Suppressor macrophage (primary cell): ENCODE measurements at places on chromosomes 16 and 17.
A peak's percentile ranks its signal among the peaks of the same experiment; 100 is the strongest.

- peak; percentile 38 for DNase-seq
Measured at GRCh38 chr16:71807905-71808592, 585 bp downstream of the AP1G1 start.

DNA sequence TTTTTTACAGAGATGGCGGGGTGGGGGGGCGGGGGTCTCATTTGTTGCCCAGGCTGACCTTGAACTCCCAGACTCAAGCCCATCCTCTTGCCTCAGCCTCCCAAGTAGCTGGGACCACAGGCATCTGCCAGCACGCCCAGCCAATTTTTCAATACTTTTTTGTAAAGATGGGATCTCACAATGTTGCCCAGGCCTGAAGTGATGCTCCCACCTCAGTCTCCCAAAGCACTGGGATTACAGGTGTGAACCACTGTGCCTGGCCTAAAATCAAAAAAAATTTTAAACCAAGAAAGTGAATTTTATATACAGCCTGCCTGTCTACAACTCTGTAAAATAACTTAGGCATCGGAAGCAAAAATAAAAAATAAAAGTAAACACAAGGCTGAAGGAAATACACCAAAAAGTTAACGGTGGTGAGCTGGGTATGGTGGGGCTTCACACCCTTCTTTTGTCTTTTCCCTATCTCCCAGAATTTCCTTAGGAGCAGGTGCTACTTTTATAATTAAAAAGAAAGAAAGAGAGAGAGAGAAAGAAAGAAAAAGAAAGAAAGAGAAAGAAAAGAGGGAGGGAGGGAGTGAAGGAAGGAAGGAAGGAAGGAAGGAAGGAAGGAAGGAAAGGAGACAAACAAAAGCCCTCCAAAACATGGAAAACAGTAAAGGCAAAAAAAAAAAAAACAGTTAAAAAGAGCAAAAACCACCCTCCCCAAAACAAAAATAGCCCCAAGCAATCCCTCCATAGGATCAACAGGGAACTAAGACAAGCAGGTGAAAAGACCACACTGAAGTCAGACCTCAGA, 51.4 kb downstream of the TBC1D16 start:
- DNase-seq = no peak

- DNase-seq = no peak
Measured at GRCh38 chr16:31456988-31457360, 2.3 kb upstream of the ARMC5 start.

DNA sequence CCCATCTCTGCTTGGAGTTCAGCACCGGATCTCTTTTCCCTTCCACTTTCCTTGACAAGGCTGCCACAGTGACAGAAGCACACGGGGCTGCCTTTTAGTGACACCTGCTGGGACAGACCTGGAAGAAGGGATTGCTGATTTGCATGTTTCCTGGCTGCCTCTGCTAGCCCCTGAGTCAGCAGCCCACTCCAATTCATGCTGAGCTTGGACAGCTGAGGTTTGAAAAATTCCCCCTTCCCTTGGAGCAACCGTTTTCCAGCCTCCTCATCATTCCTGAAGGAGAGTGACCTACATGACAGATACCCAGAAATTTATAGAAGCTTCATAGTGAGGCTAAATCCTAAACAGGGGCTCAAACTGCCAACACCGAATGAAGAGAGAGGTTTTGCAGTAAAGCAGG, 18.8 kb upstream of the RBL2 start:
- DNase-seq = no peak

- peak; percentile 15 for DNase-seq
Measured at GRCh38 chr16:12661656-12662172, 142.0 kb downstream of the CPPED1 start.

DNA sequence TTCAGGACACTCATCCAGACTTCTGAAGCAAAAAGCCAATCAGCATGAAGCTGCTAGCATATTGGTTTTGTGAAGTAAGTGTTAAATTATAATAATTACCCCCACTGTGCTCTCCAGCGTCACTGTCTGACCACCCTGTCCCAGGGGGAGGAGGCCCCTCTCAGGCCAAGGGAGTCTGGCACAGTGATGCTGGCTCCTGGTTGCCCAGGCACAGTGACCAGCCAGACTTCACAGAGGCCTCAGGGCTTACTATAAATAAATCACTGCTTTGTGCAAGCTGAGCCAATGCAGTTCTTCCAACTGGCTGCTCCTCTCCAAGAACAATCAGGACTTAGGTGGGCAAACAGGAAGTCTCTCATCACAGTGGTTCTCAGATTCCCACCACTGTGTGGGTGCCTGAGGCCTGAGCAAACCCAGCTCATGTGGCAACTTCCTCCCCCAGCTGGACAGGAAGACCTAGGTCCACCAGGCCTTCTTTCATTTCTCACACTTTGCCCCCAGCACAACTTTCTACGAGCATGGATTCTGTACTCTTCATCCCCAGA, 1.7 kb upstream of the DBNDD1 start:
- DNase-seq = peak; percentile 52

DNA sequence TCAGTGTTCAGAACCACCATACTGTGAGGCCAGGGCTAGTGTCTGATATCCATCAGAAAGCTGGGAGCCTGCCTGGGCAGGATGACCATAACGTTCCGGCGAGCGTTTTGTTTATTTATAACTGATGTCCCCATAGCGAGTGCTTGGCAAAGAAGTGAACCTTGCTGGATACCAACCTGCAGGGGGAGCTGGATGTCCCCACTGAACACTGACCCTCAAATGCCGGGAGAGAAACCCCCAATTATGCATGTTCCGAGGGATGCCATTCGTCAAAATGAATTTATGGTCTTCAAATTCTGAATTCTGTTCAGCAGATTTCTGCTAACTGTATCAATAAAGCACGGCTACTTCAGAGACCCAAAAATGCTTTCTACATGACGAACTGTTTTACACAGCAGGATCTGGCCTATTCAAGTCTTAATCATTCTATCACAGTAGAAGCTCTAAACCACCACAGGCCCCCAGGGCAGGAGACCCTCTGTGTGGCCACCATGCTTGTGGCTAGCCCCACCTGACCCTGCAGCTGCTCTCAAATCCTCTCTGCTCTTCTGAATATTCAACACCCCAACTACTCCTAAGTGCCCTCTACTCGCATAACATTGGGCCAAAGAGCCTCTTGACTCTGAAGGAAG, 15.2 kb downstream of the MED24 start:
- DNase-seq = peak; percentile 17

GRCh38 chr16:82638095-82638798, 11.5 kb downstream of the CDH13 start:
- DNase-seq = no peak

DNA sequence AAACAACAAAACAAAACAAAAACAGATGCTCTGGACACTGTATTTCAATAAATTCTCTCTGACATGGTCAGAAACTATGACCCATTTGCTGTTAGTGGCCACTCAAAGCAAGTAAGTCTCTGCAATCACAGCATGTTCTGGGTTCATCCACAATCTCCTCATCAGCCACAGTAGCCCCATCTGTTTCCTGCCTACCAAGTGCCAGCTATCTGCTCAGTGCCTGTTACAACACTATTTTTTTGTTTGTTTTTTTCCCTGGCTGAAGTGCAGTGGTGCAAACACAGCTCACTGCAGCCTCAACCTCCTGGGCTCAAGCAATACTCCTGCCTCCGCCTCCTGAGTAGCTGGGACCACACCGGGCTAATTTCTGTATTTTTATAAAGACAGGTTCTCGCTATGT, 137.9 kb downstream of the SOX9 start:
- DNase-seq = no peak

DNA sequence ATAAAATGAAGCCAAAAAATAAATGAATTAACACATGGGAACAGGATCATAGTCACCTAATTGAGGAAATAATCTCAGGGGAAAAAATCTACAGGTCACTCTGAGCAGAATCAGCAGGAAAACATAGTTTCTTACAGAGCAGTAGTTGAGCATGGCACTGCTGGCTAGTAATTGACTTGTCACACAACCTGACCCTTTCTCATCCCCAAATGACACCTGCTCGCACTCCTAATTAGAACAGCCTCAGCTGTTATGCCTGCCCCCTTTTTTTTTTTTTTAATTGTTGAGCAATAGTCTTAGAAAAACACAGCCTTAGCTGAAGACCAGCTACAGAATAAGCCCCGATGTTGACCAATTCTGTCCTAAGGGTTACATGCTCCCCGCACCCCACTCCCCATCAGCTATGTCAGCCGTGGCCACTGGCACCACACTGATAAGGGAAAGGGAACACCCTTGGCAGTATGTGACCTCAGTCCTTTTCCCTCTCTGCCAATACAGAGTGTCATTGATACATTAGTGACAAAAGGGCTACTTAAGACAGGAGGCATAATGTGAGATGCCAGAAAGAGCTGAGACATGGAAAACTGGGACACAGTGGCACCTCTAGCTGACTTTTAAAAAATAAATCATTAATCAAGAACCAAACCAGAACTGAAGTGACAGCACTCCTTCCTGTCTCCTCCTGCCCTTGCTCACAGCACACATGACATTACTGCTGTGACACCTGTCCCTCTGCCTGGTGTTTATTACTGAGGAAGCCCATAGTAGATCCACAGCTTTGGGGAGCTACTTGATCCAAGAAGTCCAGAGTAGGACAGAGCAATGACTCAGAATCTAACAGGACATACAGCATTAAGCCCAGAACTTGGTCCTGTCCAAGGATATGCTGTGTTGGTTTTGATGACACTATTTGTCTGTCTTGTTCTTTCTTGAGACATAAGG, 41.7 kb downstream of the WDR59 start:
- DNase-seq = no peak

GRCh38 chr17:43125967-43126910, 1.1 kb upstream of the BRCA1 start:
- DNase-seq = peak; percentile 21

DNA sequence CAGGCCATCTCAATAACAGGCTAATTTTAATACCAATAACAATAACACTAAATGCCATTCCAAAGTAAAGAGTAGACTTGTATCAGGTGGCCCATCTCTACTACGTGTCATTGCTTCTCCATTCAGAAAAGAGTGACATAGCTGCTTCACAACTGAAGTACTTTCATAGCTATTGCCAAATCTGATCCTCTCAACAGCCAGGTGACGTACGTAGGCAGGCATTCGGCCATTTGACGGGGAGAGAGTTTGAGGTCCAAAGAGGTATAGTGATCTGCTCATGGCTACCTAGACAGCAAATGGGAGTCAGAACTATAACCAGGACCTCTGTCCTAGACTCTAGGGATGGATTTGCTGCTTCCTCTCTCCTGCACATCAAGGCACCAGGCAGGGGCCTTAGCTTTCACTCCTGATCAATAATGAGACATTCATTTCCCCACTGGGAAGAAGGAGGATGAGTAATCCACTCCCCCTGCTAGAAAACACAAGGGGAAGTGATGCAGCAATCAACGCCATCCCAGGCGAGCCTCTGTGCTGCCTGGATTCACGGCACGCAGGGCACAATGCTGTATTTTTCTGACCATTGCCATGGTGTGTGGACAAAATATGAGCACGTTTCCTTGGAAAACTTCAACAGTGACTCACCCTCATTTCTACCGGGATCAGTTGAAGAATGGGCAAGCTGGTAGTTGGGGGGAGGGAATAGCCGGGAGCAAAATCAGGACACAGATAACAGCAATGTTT, 80.9 kb downstream of the SPACA3 start:
- no peak for DNase-seq

DNA sequence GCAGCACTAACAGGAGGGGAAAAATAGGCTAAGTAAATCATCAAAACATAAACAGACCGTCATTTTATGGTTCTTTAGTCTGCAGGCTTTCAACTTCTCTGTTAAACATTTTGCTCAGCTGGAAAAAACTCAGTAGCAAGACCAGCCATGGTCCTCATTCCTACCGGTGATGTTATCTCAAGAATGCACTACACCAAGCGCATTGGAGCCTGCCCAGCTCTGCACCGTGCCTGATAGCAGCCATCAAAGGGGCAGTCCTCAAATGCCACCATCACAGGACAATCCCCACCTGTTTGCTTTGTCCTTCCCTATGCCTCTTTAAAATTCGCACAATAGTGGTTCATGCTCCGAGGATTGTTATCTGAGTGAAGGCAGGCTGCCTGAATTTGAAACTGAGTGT, 181.5 kb upstream of the MON1B start:
- no peak for DNase-seq

DNA sequence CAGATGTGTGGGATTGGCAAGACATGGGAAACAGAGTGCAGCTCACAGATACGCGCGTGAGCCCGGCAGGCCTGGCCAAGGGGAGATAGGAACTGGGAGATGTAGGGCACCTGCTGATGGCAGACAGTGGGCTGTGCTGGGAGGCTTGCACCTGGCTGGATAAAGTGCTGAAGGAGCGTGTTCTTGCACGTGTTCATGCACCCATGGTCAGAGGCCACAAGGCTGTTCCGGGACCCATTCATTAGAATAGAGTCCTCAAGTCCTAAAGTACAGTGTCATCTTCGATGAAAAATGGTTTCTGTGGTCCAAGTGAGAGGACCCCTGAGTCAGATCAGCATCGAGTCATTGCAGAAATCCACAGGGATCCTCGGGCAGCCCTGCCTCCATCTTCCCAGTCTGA, 236.4 kb downstream of the CCDC182 start:
- no peak for DNase-seq

GRCh38 chr16:48911700-48912099, 301.7 kb upstream of the N4BP1 start:
- peak; percentile 4 for DNase-seq

DNA sequence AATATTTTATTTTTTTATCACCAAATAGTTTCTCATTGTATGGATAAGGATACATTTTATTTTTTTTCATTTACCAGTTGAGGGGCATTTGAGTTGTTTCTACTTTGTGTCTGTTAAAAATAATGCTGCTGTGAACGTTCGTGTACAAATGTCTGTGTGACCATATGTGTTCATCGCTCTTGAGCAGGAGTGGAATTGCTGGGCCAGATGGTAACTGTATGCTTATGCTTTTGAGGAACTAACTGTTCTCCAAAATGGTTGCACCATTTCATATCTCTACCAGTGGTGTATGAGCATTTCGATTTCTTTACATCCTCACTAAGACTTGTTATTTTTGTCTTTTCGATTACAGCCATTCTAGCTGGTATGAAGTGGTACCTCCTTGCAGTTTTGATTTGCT, 212.5 kb upstream of the N4BP1 start:
- DNase-seq = no peak

DNA sequence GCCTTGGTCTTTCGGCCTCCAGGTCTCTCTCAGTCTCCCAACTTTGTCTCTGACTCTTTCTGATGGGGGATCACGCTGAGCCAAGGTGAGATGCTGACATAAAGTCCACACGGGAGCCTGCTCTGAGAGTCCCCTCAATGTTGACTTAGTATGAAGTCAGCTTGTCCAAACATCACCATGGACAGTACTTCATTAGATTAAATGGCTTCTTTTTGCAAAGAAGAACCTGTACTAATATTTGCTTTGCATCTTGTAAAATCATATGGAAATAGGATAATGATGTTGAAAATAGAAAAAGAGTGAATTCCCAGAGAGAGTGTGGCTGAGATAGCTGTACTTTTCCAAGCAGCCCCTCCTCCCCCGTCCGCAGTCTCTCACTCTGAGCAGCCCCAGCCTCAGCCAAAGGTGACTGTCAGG, 56.7 kb upstream of the SIAH1 start:
- no peak for DNase-seq

GRCh38 chr17:42405963-42406495, 17.0 kb downstream of the CAVIN1 start:
- DNase-seq = peak; percentile 89

- no peak for DNase-seq
Measured at GRCh38 chr17:10744501-10745000, 14.7 kb upstream of the TMEM220 start.

GRCh38 chr16:84109598-84110335, 7.0 kb downstream of the MBTPS1 start:
- DNase-seq = peak; percentile 37

GRCh38 chr17:77107506-77108433, 33.0 kb upstream of the SEC14L1 start:
- no peak for DNase-seq

- DNase-seq = peak; percentile 69
Measured at GRCh38 chr17:47615766-47616424, 33.8 kb upstream of the KPNB1 start.

- peak; percentile 92 for DNase-seq
Measured at GRCh38 chr16:48434653-48435317, 49.6 kb upstream of the SIAH1 start.
